NCI-H2081 (cell line): ENCODE measurements at places on chromosomes 11 and 22.

- no peak for DNase-seq
Measured at GRCh38 chr22:27842201-27842600, 40.6 kb upstream of the MN1 start.

DNA sequence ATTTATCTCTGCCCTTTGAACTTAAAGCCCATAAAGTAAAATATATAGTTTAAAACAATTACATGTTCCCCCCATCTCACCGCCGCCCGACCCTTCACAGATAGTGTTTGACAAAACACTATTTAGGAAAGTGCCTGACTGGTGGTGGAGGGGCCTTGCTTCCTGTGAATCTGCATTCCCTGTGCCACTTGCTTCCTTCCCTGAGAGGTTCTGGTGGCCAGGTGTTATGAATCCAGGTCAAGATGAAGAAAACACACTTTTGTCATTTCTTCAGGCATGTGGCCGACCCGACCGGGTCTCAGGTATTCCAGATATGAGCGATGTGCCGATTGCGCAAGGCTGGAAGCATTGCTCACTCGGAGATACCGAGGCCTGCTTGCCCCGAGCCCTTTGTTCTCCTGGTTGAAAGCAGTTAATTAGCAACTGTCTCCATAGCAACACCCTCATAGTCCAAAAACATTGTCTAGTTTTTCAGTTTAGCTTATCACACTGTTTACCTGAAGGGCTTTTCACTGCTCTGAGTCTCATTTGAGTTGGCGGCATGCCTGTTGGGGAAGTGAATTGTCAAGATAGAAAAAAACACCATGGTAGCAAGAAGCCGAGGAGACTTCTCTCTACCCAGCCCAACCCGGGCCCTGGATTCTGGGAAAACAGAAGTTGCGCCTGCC, 128.3 kb downstream of the TEAD1 start:
- peak; percentile 99 for DNase-seq

GRCh38 chr22:25638638-25639037, 74.2 kb downstream of the GRK3 start:
- no peak for DNase-seq

GRCh38 chr11:77592727-77593126, 3.0 kb downstream of the AQP11 start:
- DNase-seq: peak; percentile 98

GRCh38 chr22:33897448-33897835, 22.8 kb downstream of the LARGE1 start:
- DNase-seq: no peak
